ENCODE measurements at places on chromosomes 3 and 15.

DNA sequence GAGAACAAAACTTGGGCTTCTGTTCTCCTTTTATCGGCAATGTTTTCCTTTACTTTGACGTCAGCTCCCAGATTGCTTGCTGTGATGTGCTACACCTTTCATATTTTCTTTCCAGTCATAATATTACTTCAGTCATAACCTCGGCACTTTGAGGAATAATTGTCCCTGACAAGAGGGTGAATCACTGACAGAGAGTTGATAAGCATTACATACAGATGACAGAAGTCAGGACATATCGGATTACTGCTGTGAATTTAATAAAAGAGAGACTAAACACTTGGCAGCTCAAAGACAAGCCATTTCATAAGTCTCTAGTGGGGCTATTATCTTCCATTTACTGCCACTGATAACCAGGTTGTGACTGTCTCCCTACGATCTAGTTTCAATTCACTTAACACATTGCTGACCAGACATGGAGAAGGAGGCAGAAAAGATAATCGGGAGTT lies 362.1 kb upstream of the ARRDC4 start:
- DNase-seq, result no peak

DNA sequence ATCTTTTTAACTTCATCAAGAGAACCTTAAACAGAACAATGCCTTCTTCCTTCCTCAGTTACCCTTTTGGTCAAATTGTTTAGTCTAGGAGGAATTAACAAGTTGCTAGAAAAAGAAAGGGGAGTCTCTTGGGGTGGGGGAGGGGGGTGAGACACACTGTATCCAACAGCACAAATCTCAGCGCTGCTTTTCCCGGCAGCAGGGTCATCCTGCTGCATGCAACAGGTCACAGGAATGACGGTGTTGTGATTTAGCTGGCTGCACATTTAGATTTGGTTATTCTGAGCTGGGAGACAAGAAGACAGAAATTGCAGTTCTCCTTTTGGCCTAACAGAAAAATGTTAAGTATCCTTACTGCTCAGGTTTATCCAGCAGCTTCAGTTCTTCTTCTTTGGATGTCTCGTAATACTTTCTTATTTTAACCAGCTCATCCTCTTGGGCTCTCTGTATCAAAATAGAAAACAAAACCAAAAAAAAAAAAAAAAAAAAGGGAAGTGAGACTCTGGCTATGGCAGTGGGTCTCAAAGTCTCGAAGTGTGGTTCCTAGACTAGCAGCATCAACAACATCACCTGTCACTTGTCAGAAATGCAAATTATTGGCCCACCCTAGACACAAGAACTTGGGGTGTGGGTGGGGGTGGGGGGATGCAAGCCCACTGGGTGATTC lies 190.5 kb downstream of the GREM1 start:
- DNase-seq, result no peak

DNA sequence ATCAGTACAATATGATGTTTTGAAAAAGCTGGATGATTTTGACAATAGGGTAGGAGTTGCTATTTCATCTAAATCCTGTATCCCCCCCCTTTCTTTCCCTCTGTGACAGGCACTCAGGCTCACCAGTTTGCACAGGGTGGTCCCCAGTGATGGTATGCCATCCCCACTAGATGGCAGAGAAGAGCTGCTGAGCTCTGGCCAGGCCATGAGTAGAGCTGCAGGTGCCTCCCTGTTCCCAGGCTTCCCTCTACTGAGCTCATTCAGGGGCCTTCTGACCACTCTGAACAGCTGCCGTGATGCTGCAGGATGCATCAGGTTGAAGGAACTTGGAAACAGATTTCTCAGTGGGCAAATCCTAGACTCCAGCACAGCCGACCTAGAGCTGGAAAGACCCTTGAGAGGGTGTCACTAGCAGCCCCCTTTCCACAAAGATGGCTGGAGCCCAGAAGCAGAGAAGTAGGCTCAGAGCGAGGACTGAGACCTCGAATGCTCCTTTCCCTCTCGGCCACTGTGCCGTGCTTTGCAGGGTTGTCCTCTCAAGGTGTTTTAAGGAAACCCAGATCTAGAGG lies 45.1 kb downstream of the EFCAB12 start:
- peak; percentile 48 for DNase-seq

DNA sequence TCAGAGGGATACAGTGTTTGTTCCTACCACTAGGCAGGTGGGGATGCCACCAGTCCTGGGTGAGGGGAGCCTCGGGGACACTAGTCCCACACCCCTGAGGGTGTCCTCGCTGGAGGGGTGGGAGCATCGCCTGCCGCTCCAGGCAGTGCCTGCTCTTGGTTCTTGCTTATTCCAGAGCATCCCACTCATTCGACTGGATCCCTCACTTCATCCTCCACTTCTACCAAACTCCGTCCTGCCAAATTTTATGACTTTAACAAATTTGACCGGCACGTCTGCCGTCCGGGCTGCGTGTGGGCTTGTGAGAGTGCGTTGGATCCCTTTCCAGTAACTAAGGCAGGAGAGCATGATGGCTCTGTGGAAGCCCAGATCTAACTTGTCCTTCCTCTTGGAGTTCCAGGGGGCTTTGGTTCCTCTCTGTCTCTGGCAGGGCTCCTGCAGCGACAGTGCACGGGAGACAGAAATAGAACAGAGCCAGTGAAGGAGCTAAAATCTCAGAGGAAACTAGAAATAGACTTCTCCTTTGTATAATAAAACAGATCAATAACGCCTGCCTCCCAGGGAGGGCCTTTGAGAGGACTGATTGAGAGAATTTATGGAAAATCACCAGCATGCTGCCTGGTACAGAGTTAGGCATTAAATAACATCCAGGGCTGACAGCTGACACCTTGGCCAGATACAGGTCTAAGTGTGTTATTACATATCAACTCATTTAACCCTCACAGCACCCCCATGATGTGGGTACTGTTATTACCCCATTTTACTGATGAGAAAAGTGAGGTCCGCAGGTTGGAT lies 34.5 kb downstream of the MGLL start:
- no peak for DNase-seq

DNA sequence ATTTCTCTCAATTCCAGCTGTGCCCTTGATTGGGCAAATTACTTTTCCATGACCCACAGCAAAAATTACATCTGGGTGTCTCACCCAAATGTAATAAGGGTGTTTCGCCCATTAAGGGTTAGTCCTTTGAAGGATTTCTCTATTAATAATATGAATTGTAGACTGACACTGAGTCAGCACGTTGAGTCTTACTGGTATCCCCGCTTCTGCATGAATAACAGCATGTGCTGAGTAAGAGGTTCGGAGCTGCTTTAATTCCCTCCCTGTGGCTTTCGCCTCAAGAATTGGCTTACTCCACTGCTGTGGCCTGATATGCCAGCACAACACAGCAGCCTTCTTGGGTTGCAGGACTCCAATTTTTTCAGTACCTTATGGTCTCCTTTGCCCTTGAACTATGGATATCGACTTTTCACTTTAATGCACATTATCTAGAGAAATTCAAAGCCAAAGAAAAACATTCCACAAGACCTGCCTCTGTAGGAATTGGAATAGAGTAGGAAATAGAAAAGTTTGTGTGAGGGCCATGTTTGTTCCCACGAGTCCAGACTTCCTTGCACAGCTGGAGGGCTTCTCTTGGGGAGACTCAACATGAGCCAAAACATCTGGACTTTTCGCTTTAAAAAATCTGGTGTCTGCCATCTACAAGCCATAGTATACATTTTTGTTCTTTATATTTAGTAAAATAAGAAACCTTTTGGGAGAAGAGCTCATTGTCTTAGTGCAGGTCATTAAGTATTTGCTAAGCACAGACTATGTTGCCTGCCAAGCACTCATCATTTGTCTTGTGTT lies 20.7 kb upstream of the ERC2 start:
- no peak for DNase-seq

DNA sequence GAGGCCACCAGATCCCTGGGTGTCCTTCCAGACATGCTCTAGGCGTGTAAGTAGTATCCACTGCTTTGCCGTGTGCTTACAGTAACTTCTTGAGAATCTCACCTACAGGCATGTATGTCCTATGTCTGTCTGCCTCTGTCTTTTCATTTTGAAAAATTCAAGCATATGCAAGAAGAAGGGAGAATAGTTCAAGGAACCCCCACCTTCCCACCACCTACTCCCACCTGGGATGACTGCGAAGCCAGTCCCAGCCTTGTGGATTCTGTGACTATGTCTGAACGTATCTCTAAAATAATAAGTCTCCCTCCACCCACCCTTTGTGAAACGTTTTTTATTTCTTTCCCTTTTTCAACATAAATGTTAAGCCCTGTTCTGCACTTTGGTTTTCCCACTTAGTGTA lies 15.0 kb downstream of the CHST13 start:
- no peak for DNase-seq

GRCh38 chr15:96122077-96123027 lies 208.1 kb upstream of the NR2F2 start:
- DNase-seq, result no peak

- no peak for DNase-seq
Observed at GRCh38 chr3:71175691-71176365, 407.7 kb downstream of the FOXP1 start.

DNA sequence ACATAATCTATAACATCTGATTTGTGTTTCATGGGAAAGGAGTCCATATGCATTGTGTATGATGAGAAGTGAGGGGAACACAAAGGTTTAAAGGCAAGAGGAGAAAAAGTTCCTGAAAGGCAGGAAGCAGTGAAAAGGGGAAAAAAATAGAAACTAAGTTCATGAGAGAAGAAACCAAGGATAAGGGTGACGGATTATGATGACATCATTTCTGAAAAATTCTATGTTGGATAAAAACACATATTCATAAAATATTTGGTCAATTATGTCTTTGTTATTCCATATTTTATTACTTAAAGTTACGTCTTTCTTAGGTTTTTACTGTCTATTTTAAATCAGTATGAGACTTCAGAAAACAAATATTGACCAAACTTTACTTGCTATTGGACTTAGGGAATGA lies 48.6 kb upstream of the CP start:
- DNase-seq, result no peak

GRCh38 chr3:74575857-74576256 lies 38.6 kb downstream of the CNTN3 start:
- no peak for DNase-seq

- no peak for DNase-seq
Observed at GRCh38 chr15:31272558-31273257, 53.9 kb upstream of the KLF13 start.

DNA sequence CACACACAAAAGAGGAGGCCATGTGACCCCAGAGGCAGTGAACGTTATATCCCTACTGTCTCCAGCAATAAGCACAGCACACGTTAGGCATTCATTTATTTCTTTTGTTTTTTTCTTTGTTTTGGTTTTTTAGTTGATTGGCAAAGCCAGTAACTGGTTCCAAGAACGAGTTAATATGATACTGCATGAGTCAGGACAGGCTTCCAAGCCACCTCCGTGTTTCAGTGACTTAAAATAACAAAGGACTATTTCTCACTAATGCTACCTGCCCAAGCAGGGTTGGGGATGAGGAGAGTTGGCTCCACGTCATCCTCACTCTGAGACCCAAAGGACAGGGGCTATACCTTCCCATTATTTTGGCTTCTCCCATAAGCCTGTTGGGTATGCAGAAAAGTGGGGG lies 130.5 kb downstream of the ST8SIA2 start:
- no peak for DNase-seq

- DNase-seq, result no peak
Observed at GRCh38 chr3:189995129-189995528, 125.6 kb downstream of the P3H2 start.

- peak; percentile 32 for DNase-seq
Observed at GRCh38 chr3:12875857-12876836, 34.8 kb upstream of the RPL32 start.

DNA sequence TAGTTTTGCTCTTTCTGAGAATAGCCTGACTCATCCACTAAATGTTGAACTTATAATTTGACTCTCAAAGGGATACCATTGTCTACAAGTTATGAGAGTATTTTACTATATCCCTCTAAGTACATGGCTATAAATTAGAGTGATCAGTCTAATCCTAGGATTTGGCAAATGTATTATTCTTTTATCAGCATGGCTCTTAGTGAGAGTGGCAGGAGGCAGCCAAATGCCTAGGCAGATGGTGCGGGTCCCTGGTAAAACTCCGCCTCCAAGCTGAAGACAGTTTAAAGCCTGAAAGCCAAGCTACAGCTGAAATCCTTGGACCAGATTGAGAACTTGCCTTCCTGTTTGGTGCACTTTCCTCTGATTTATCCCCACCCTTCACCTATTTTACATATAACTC lies 631.8 kb downstream of the SQOR start:
- DNase-seq, result no peak

DNA sequence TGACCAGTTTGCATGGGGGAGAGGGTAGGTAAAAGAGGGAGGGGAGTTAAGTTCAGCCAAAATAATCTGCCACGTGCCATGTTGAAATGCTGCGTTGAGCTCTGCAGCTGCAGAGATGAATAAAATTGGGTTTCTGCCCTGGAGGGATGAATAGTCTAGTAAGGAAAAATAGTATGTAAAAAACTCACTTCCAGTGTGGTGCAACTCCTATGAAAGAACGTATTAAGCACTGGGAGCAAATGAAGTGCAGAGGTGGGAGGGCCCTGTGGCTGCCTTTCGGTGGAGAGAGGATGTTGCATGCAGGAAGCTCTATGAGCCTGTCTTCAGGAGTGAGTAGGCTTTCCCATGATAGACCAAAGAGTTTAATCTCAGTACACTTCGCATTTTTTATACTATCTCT lies 8.6 kb downstream of the CEP63 start:
- no peak for DNase-seq

DNA sequence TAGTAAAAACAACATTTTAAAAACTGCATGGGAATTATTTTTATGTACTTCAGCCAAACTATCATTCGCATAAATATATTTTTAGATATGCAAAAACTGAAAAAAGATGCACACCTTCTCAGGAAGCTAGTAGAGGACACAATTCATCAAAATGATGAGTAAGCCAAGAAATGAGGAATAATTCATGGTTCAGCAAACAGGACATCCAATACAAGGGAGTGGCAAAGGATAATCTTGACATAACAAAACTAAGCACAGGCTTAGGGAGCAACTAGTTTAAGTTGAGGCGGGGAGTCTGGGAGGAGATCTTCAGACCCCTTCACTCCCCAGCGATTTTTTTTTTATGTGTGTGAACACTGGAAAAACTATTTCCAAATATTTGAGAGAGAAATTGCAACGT lies 93.7 kb downstream of the ZNF280D start:
- no peak for DNase-seq

DNA sequence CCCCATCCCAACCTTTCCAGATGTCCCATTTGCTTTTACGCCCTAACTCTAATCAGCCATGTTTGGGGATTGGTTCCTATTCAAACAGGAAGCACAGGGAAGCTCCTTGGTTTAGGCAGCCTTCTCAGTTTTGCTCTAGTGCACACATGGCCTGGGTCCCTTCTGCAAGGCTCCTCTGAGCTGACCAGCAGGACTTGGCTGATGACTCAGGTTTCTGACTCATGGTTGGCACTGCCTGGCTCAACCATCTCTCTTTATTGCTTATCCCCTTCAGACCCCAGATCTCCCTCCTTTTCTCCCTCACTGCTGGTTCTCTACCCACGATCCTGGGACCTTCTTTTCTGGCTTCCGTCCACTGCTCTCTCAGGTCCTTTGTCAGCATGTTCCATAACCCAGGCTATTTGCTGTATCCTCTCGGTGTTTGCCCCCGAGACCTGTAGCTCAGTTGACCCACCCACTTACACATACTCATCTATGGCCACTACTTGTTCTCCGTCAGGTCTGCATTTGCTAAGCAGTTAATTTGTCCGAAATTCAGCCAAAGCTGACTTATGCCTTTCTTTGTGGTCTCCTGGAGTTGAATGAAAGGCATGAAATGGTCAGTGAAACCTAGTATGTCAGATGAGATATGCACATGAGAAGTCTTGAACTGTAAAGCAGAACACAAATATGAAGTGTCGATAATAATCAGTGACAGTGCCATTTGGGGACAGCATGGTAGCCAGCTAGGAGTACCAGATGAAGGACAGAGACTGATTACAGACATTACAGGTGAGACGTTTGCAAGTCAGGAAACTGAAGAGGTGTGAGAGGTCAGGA lies 323.5 kb upstream of the ROPN1 start:
- DNase-seq, result no peak

- peak; percentile 60 for DNase-seq
Observed at GRCh38 chr3:71454512-71455403, 128.8 kb downstream of the FOXP1 start.

All from CD4-positive, alpha-beta T cell treated with Interleukin-6 for 4 hours (primary cell).